ENCODE measurements at places on chromosomes 3 and 15. TPM values are rescaled to one million over a fixed set of nuclear protein-coding genes. Genes with fewer than 3 reads are reported as not detected.

Gene NSUN3
- 11.4 TPM for total RNA-seq

Gene PLSCR4
- 55.2 TPM for total RNA-seq

Gene IMPG2
- total RNA-seq, result 1.0 TPM

Gene ARPIN
- 56.6 TPM for total RNA-seq

Gene GPR149
- not detected for total RNA-seq

Gene CD200R1
- under 0.01 TPM for total RNA-seq

Gene TICRR
- 0.61 TPM for total RNA-seq

Gene CAV3
- not detected for total RNA-seq

Gene SCAP
- 118 TPM for total RNA-seq

Gene PPIB
- 497 TPM for total RNA-seq

Gene P2RY1
- 17.9 TPM for total RNA-seq

Gene PRTG
- 19.5 TPM for total RNA-seq

Gene CIAO2A
- total RNA-seq, result 55.8 TPM

Gene THPO
- total RNA-seq, result not detected

Gene RETNLB
- not detected for total RNA-seq

Gene MRPL46
- 8.7 TPM for total RNA-seq

Gene TGM4
- not detected for total RNA-seq

Gene RPL39L
- 3.5 TPM for total RNA-seq

Gene GOLGA6D
- not detected for total RNA-seq

Gene C2CD4A
- 0.15 TPM for total RNA-seq

Gene TRH
- 0.55 TPM for total RNA-seq

Gene RPUSD3
- total RNA-seq, result 23.8 TPM

Gene TRIP4
- total RNA-seq, result 19.5 TPM

Gene GOLGA8R
- 5.9 TPM for total RNA-seq

Gene ADGRG7
- total RNA-seq, result not detected

Gene LRRIQ4
- not detected for total RNA-seq

Gene SRP14
- total RNA-seq, result 55.5 TPM
